ENCODE measurements at places on chromosomes 3 and 15.

- DNase-seq = no peak
These were observed 108.1 kb upstream of the PLAAT1 start for GRCh38 chr3:193132964-193133363.

DNA sequence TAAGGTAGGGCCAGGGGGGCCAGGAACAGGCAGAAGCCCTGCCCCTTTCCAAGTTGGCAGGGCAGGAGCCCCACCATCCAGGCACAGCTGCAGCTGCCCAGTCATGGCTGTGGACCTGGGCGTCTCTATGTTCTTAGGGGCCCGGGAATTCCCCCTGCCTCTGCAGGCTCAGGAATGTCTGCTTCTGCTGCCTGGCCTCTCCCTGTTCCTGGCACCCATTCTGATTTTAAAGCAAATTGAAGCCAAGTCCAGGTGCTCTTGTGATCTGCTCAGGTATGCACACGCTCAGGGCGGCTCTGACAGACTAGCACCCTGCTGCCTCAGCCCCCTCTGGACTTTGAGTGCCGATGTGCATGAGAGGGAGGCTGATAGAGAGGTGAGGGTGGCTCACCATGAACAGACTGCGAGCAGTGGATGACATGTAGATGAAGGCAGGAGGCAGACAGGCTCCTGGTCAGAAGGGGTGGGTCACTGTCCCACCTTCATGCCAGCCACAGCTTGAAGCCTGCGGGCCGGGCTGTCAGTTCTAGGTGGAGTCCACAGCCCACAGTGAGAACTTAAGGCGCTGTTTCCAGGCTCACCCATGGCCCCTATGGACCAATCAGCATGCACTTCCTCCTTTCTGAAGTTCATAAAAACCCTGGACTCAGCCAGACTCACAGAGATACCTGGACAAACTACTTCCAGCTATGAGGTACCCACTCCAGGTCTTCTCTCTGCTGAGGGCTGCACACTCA is 747.8 kb upstream of the GBE1 start:
- DNase-seq = no peak

DNA sequence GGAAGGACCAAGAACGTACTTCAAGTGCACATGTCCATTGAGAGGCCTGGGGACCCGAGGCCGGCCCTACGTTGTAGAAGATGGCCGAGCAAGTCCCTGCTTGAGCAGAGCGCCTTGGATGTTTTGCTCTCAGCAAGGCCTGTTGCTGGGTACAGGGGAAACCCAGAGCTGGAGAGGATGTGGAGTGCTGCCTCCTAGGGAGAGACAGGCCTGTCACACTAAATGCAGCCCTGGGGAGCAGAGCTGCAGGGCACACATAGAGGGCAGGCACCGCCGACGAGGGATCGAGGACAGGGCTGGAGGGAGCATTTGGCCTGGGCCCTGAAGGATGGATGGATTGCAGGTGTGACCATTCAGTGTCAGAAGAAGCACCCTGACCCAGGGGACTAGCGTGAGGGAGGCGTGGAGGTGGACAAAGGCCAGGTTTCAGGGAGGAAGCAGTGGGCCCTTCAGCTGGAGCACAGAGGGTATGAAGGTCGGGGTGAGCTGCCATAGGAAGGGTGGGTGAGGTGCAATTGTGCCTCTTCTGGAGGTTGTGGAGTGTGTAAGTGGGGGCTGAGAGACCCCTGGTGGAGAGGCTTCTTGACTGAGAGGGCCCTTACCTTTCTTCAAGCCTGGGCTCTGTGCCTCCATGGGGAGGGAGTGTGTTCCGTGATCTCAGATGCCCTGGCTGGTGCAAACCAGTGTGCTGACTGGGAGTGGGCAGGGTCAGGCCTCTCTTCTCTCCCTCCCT is 142.4 kb downstream of the CHDH start:
- DNase-seq = no peak

- DNase-seq = no peak
These were observed 44.3 kb downstream of the ATP1B3 start for GRCh38 chr3:141920701-141921100.

DNA sequence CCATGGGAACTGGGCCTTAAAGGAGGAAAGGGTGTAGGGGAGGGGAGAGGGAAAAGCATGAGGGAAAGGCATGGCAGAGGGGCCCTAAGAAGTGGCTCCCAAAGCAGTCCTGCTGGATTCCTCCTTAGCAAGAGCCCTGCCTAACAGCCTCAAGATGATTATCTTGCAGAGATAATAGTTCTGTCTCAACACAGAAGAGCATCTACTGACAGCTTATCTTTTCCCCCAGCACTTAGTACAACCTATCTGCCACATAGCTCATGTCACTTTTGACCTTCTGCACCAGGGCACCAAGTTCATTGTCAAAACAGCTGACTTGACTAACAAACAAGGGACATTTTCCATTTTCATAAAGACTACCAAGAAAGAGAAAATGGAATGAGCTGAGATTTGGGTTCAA is 86.3 kb downstream of the ANP32A start:
- no peak for DNase-seq

DNA sequence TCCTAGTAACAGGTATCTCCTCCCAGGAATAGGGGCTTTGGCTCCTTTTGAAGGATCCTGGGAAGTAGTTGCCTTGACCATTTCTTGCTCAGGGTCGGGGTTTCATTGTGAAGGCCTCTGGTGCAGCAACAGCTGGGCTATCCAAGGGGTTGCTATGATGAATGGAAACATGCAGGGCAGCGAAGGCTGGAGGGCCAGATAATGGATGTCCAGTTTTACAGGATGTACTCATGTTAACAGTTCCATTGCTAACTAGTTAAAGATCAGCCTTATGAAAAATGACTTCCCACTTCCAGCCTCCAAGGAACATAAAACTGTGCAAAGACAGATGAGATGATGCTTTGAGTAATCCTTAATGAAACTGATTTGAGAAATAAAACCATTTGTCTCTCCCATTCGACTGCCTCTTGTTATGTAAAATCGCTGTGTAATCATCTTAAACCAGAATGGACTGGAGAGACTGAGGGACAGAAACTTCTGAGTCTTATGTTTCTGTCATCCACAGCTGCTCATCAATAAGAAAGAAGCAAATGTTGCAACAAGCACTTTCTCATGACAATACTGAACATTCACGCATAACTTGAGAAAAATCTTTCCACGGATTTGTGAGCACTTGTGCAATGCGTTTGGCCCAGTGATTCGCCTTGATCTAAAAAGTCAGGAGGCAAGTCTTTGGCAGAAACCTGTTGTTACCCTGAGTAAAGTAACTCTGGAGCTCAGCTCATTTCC is 473.5 kb upstream of the RGMA start:
- no peak for DNase-seq

DNA sequence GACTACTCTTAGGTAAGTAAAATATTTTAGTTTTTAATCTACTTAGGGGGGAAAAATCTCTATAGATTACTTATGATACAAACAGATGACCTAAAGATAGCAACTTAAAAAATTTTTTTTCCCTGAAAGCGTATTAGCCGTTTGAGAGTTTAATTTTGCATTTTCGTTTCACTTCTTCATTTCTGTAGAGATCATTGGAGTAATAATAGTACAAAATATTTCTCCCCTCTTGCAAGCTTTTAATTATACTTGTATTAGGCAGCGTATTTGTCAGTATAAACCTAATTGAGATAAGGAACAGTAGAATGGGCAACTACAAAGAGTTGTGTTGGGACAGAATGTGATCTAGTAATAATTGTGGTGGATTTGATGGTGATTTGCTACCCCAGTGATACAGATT is 10.3 kb downstream of the SKIL start:
- DNase-seq = no peak

DNA sequence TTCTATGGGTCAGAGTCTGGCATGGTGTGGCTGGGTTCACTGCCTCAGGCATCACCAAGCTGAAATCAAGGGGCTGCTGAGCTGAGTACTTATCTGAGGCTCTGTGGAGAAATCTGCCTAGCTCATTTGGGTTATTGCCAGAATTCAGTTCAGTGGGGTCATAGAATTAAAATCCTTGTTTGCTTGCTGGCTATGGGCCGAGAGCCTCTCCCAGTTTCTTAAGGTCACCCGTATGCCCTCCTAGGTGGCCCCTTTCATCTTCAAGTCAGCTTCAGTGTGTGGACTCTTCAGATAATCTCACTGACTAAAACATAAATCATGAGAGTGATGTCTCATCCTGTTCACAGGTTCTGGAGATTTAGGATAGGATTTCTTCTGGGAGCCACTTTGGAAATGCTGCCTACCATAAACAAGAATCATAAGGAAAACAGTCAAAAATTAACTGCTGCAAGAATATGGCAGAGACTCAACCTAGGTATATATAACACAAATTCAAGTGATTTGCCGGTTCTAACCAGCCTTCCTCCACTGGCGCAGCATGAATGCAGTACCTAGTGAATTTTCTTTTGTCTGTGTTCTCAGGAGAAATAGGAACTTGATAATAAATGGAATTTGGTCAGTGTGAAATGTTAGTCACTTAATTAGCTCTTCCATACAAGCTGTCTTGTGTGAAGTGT is 5.3 kb downstream of the CP start:
- DNase-seq = no peak

DNA sequence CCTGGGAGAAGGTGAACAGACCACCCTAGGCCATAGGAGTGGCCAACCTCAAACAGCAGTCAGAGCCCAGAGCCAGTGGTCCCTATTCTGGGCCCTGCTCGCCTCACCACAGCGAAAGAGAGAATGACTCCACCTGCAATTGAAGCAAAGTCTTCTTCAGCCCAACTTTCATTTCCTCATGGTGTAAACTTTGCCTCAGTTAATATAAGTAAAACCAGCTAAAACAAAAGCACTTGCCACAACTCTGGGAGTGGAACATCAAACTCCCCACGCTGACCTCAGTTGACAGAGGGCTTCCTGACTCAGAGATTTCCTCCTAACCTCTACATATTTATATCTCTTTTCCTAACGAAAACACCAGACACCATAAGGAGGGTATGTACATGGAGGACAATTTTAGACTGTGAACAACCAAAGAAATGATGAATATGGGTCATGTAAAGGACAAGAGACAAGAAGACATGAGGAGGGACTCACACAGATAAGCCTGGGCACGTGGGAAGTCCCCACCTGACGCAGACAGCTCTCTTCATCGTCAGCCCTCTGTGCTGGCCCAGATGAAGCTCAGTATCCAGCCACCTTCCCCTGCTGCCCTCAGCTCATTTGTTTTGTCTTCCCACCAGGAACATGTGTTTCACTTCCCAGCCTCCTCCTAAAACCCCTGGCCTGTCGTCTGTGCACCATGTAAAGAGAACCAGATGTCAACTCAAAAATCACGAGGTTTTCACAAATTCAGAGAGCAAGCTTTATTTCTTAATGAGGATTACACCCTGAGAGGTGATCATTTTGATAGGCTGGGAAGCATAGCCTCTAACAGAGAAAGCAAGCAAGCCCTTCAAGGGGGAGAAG is 140.9 kb downstream of the KCNMB2 start:
- DNase-seq = no peak

DNA sequence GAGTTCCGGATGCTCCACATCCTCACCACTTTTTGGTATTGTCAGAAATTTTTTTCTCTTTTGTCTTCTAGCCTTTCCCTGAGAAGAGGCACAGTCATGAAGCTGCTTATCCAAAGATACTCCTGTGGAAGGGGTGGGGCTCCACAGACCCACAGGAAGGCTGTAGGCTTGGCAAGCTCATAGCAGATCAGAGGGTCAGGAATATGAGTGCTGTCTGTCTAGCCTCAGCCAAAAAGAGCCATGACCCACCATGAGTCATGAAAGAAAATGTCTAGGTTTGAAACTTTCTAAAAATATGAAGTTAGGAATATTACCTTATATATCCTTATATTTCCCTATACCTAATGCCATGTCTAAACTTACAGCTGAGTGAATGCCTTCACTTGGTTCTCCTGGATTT is 118.2 kb upstream of the THBS1 start:
- DNase-seq = no peak

DNA sequence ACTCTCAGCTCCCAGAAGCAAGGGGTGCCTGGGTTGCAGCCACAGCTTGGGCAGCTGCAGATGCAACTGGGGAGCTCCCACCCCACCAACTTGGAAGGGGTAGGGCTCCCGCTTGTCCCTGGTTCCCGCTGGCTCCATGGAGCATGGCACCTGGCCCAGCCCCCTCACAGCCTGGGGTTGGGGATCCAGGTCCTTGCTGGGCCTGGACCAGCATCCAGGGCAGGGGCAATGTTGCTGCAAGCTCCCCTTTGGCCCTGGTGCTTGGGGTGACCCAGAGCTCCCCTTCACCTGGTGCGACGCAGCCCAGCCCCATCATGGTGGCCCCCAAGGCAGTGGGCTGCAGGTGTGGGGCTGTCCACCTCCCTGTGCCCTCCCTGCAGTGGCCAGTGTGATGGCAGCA is 99.6 kb upstream of the FRMD4B start:
- DNase-seq = no peak

- no peak for DNase-seq
These were observed 73.8 kb downstream of the FLNB start for GRCh38 chr3:58082047-58082446.

- DNase-seq = no peak
These were observed 226.7 kb upstream of the MCTP2 start for GRCh38 chr15:94004697-94005096.

- DNase-seq = no peak
These were observed 75.4 kb upstream of the HACD2 start for GRCh38 chr3:123660141-123660675.

DNA sequence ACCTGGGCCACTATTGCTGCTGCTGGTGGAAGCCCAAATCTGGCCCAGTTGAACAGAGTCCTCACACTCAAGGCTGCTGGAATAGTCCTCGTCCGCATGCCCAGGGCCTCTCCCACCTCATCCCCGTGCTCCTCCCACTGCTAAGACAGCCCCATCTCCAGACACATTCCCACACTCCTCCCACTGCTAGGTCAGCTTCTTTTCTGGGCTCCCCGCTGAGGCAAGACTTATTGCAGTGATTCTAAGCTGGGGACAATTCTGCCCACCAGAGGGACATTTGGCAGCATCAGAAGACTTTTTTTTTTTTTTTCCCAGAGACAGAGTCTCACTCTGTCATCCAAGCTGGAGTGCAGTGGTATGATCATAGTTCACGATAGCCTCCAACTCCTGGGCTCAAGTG is 35.1 kb downstream of the POC1A start:
- no peak for DNase-seq

DNA sequence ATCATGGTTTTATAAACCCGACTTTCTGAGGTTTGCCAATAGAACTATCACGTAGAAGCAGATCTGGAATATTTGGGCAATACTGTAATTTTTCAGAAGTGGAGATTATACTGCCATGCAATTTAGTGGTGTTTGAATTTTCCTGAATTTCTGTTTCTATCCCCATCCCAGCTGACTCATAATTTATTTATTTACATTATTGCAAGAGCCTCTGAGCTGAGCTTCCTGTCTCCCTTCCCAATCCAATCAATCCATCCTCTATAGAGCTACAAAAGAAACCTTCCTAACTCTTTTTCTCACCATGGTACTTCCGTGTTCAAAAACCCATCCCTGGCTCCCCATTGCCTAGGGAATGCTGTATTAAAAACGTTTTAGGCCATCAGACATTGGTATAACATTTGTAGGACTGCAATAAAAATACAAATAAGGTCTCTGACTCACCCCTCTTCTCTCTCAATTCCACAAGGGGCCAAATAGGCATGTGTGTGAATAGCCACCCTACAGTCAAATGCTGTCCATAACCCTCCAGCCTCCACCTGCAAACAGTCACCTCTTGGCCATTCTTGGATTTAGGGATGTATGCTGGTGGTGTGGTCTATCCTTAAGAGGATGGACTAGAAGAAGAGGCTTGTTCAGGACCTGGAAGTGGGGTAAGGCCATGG is 190.7 kb downstream of the CD47 start:
- DNase-seq = no peak

Measured in stimulated activated CD4-positive, alpha-beta T cell treated with anti-CD3 and anti-CD28 coated beads, TNF-alpha, amount 100 ng/mL, for 48 hours (primary cell).